ENCODE measurements at places on chromosomes 11 and 22.

- DNase-seq: no peak
Measured at GRCh38 chr11:122391049-122391448, 264.5 kb upstream of the UBASH3B start.

GRCh38 chr11:18890615-18891014 is 48.6 kb downstream of the MRGPRX1 start:
- DNase-seq: no peak

- no peak for DNase-seq
Measured at GRCh38 chr11:64616817-64617216, 25.8 kb downstream of the SLC22A12 start.

DNA sequence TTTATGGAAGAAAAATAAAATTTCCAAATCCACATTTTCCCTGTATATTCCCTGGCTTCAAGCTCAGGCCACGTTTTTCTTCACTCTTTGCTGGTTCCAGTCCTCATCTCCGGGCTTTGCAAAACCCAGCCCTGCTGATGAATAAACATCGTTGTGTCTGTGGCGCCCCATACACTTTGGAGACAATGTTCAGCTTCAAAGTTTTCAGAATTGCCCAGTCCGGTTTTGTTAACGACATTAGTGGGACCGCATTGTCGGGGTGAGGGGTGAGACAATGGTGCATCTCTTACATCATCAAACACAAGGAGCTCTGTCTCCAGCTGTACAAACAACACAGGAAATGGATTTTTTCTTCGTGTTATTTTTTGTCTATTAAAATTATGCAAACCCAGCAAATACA is 53.4 kb upstream of the HTATIP2 start:
- no peak for DNase-seq

DNA sequence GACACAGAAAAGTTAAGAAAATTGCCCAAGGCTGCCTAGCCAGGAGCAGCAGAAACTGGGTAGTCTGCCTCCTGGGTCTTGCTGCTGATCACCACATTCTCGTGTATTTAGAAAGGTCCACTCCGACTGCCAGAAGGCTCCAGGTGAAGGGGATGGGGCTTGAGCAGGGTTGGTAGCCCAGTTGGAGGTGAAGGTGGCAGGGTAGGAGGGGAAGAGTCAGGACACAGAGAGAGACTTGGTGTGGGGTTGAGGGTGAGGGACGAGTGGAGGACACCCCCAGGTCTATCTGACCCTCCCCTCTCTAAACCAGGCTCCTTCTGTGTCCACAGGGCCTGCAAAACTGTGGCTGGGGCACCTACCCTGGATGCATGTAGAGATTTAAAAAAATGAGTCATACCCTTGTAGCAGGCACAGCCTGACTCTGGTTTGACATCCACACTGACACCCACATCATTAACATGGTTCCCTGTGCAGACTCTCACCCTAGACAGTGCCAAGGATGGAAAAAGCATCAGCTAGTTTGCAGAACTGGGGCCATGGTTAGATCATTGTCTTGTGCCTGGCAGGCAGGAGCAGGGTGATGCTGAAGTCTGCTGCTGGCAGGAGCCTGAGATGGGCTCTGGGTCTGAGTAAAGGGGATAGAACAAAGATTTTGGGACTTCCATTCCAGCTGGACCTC is 273.2 kb downstream of the TENM4 start:
- DNase-seq: no peak

- no peak for DNase-seq
Measured at GRCh38 chr11:8717876-8718753, 35.5 kb downstream of the RPL27A start.

GRCh38 chr22:45731041-45731797 is 59.6 kb downstream of the ATXN10 start:
- no peak for DNase-seq

- DNase-seq: no peak
Measured at GRCh38 chr11:115207166-115207591, 297.0 kb downstream of the CADM1 start.

DNA sequence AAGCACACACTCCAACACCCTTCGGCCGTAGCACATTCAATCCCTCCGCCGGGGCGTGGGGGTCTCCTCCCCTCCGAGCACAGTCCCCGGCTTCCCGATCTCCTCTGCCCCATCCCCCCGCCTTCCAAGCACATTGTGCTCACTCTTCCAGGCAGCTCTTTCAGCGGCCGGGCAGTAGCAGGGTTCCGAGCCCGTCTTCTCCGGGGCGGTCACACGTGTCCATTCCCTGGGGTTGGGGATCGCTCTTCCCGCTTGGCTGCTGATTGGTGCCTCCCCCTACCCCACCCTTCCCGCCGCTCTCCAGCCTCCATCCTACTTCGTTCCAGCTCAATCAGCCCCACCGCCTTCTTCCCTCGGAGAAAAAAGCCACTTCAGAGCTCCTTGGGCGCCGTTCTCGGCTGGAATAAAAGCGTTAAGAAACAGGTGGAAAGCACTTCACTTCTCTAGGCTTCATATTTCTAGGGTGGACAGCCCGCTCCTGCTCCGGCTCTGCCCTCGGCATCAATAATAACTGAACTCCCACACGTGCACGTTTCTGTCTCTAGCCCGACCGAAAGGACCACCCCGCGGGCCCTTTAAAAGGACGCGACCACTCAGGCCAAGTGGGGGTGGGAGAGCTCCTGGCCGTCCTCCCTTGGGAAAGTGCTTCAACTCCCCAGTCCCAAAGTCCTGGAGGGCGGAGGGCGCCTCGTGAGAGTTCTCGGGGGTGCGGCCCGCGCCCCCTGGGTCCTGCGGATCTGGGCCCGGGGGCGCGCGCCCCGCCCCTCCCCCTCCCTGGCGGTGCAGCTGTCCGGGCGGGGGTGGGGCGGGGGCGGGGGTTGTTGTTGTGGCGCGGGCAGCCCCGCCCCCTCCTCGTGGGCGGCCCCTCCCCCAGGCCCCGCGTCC is 464 bp upstream of the CECR2 start:
- DNase-seq: peak; percentile 33

GRCh38 chr11:72350752-72351151 is 83.6 kb downstream of the CLPB start:
- DNase-seq: no peak

- no peak for DNase-seq
Measured at GRCh38 chr11:109996060-109996459, 97.1 kb upstream of the ZC3H12C start.

GRCh38 chr22:19870153-19871022 is 15.7 kb upstream of the GNB1L start:
- peak; percentile 41 for DNase-seq

DNA sequence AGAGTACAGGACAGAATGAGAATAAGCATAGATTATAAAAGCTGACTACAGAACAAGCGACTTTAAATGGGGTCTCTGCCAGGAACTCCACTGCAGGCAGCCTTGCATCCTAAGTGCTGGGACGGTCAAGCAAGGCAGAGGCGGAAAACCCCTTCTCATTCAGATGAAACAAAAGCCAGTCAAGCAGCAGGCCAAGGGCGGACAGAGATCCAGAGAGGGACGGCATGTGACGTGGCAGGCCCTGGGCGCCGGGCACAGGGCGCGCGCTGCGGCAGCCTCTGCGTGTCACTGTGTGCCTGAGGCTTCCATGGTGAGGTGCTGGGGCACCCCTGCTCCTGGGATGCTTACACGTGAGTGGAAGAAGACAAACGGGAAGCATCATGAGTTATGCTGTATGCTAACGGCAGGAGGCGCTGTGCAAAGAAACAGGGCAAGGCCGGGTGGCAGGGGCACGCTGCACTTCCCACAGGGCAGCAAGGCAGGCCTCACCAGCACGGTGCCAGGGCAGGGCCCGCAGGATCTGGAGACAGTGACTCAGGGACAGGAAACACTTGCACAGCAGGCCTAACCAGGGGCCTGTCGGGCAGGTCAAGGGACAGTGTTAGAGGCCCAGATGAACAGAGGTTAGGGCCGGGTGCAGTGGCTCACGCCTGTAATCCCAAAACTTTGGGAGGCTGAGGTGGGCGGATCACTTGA is 6.2 kb downstream of the TOLLIP start:
- no peak for DNase-seq

DNA sequence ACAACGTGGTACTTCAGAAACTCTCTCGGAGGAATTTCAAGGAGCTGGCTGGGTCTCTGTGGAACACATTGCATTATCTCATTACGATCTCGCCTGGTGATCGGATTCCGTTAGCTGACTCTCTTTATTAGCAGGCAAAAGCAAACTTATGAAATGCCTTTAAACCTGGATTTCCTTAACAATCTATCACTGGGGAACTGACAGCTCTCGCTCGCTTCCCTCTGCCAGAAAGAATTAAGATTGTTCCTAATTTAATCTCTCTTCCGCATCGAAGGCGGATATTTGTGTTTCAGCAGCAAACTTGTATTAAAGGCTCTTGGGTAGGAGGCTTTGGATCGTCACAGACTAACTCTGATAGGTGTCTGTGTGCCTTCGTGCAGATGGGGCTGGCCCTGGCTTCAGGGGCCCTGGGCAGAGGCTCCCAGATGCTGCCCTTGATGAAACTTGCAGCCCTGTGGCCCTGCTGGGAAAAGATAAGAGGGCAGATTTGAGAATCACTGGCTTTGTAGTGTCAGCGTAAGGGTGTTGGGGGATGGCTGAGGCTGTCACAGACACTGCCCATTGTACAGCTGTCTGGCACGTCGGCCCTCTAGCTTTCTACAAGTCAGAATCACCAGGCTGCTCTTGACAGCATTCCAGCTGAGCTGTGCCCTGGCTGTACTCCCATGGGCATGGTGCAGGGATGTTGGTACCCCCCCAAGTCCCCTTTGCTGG is 162.2 kb upstream of the NECTIN1 start:
- DNase-seq: peak; percentile 74

- no peak for DNase-seq
Measured at GRCh38 chr11:109123816-109124787, 297.9 kb upstream of the C11orf87 start.

- no peak for DNase-seq
Measured at GRCh38 chr11:83410605-83411565, 124.7 kb upstream of the CCDC90B start.

DNA sequence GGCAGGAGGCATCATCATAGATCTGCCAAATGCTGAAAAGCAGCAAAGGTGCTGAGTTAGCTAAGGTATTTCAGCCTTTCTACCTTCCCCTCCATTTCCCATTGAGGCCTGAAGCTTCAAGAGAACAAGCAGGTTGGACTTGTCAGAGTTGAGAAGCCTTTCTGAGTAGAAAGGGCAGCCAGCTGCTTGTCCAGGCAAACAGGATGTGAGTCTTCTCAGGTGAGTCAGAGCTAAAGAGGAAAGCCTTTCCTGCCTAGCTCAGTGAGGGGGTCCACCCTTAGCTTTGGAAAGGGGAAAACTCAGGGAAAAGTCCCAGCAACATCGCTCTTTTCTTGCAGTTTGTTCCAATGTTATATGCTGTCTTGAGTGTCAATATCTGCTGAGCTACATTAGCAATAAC is 13.2 kb upstream of the MPZL2 start:
- DNase-seq: no peak

DNA sequence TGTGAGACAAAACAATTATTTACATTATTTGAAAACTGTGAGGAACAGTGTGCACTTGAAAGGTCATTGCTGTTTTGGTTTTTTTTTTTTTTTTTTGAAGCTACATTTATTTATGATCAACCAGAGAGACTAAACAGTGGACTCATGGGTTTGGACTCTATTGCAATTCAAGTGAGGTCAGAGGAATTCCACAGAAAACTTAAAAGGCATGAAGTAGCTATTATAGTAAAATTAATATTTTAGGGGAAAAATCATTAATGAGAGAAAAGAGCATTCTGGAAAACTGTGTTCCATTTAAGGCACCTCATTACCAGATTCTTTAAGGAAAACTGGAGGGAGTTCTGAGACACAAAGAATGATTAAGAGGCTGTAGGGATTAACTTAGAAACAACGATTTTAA is 102.8 kb downstream of the WNT11 start:
- no peak for DNase-seq

GRCh38 chr11:128548649-128549255 is 38.6 kb downstream of the ETS1 start:
- DNase-seq: peak; percentile 34

DNA sequence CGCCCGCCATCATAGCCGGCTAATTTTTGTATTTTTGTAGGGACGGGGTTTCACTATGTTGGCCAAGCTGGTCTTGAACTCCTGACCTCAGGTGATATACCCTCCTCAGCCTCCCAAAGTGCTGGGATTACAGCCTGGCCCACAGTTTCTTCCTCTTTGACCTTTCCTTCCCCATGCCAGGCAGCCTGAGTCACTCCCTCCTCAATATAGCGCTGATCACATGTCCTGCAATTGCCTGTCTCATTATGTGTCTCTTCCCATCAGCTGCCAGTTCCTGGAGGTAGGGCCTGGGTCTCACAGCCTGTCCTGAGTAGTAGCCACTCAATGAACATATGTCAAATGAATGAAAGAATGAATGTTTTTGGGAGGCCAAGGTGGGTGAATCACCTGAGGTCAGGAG is 43.0 kb upstream of the CCDC134 start:
- DNase-seq: no peak

- no peak for DNase-seq
Measured at GRCh38 chr11:79503028-79503427, 62.2 kb upstream of the TENM4 start.

DNA sequence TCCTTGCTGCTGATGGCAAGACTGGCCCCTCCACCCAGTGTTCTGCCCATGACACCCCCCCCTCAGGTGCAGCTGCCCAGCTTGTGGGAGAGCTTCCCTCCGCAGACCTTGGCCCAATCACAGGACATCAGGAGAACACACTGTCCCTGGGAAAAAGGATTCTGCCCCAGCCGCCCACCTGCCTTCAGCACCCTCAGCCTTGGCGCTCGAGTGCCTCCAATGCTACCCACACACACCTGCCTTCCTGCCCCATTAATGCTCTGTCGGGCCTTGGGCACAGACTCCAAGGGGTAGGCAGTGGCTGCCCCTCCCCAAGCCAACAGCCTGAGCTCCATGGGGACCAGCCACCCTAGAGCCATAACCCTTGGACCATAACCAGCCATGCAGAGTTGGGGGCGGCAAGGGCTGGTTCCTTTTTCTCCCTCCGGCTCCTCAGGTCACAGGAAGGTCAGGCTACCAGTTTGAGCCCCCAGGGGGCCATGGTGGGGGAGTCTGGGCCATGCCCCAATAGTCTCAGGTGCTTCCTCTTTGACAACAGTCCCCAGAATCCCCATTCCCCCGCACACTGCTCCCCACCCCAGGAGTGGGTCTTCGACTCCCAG is 1.3 kb upstream of the ZNF70 start:
- DNase-seq: no peak

DNA sequence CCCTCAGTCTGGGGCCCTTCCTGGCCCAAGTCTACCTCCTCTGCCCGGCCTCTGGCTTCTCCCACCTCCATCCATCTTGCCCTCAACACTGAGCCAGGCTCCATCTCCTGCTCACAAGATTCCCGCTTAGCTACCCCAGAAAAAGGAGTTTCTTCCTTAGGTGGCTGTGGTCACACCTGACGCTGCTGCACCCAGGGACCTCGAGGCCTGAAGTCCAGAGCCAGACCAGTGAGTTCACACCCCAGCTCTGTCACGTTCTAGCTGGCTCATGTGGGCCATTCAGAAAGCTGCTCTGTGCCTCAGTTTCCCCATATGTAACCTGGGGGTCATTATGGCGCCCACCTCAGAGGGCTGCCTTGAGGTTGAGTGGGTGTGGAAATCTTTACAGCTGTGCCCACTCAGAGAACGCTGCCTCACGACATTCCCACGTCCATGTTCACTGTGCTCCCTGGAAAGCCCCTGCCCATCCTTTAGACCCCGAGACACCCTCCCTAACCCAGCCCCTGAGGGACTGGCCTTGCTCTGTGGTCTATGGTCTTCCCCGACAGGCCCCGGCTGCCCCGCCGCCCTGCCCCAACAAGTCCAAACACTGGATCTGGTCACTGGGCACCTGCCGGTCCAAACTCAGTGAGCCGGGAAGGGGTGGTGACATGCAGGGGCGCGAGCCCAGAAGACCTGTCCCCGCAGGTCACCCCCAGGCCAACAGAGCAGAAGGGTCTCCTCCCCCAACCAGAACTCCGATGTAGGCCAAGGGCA is 9.8 kb downstream of the PLXNB2 start:
- DNase-seq: no peak

GRCh38 chr11:61384271-61385242 is 7.8 kb upstream of the TMEM216 start:
- DNase-seq: peak; percentile 19

All from BE2C (cell line).